Eye (tissue), 1 donor: ENCODE measurements at places on chromosomes 5 and 9.
A peak's percentile ranks its signal among the peaks of the same experiment; 100 is the strongest.

- DNase-seq = peak; percentile 71
Observed at GRCh38 chr5:7395947-7396712, at the start of gene ADCY2. Gene ADCY2 (plus strand): TSS chr5:7396138. CDS start chr5:7396297, 159 bp downstream.

DNA sequence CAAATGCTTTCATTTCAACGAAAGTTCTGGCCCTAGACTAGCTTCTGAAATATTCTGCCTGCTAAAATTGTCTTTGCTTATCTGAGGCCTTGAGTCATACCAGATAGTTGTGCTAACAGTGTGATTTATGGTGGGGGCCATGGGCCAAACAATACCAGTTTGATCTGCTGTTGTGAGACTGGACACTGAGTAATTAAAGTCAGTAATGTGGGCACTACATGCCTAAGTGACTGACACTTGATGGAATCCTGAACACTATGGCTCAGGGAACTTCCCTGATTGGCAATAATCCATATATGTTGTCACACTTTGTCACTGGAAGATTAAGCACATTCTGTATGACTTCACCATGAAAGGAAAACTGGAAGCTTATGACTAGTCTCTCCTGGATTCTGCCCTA, 127.6 kb upstream of the CYLC2 start:
- DNase-seq = no peak

- no peak for DNase-seq
Observed at GRCh38 chr9:26170190-26170589, 491.9 kb upstream of the TUSC1 start.

DNA sequence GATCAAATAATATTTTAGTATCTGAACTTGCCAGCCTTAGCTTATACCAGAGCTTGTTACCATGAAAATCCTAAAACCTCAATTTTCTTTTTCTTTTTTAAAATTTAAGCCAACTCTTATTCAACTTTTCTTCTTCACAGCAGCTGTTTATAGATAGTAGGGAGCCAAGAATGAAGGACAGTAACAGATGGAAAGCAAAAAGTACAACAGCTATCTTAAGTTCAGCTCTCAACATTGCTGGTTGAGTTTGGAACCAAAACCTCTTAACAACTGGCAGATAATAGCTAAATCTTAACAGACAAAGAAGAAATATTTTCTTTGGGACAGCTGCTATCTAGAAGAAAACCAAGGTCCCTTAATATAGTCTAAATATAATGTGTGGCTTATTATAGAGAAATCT, 74.7 kb downstream of the PJA2 start:
- no peak for DNase-seq

GRCh38 chr9:74951725-74952151, 974 bp downstream of the C9orf40 start:
- peak; percentile 83 for DNase-seq

GRCh38 chr9:4117835-4118610, 181.8 kb downstream of the GLIS3 start:
- DNase-seq = no peak

- DNase-seq = no peak
Observed at GRCh38 chr5:176798949-176799348, 11.4 kb upstream of the UNC5A start.
